ENCODE measurements at places on chromosomes 7 and 10.
A peak's percentile ranks its signal among the peaks of the same experiment; 100 is the strongest.

GRCh38 chr10:23556727-23557440, 118.0 kb downstream of the OTUD1 start:
- no peak for DNase-seq

GRCh38 chr7:4702961-4703512, 20.9 kb downstream of the FOXK1 start:
- peak; percentile 39 for DNase-seq

DNA sequence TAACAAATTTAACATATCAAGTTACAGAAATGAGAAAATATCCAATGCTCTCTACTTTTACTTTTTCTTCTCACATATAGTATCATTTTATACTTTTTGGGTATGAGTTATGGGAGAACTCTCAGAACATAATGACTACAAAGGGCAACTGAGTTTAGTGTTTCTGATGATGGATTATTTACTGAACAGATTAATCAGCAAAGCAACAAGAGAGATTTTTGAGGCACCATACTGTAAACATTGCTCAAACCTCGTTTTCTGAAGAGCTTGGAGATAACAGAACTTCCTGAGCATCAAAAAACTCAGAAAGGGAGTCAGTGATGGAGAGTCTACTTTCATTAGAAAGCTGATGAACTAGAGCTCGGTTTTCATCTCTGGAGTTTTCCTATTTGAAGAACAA, 84.8 kb upstream of the GSDME start:
- no peak for DNase-seq

- no peak for DNase-seq
Measured at GRCh38 chr7:155210356-155210755, 87.3 kb upstream of the INSIG1 start.

DNA sequence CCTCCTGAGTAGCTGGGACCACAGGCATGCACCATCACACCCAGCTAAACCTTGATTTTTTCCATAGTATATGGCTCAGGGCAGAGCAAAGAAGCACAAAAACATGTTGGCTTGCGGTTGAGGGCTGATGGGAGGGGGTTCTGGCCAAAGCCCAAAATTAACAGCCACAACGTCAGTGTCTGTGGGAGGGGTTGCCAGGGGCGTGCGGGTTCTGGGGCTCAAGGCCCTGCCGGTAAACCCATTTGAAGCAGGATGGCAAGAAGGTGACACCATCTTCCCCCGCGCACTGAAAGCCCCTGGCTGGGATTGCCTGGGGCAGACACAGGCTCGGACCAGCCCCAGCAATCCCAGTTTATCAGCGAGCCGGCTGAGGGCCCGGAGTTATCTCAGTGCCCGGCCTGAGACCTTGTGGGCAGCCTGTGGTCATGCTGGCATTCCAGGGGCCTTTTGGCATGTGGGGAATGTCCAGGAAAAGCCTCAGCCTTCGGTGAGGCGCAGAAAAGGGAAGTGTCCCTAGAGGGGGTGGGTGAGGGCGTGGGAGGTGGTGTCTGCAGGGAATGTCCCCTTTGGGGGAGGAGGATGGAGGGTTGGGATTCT, 167.7 kb upstream of the TNRC18 start:
- peak; percentile 64 for DNase-seq

DNA sequence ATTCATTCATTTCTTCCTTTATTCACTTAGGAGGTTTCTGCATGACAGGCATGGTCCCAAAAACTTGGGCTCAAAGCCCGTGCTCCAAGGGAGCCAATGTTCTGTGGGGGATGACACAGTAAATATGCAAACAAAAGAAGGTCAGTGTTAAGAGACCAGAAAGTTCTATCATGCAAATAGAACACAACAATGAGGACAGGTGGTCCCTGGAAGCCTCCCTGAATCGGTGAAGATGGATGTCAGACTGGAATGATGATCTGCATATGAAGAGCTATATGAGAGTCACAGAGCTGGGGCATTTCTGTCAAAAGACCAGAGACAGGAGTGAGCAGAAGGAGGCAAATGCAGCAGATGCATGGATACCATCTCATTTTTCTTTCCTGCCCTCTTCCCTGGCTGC, 129.0 kb downstream of the ABCA13 start:
- no peak for DNase-seq

DNA sequence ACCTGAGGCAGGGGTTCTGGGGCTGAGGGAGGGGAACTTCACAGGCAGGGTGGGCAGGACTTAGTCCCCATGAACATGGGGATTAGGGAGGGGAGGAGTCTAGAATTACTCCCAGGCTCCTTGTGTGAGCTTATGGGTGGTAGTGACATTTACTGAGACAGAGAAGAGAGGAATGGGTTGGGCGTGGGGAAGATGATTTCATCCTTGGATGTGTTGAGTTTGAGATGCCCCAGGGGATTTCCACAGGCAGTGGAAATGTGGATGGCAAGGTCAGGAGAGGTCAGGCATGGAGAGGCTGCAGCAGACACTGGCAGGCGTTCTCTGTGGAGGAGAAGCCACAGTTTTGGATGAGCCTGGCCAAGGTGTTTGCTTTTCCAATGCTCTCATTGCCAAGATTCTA, 26.4 kb upstream of the GSDME start:
- no peak for DNase-seq

- no peak for DNase-seq
Measured at GRCh38 chr7:69177941-69178494, 420.3 kb upstream of the AUTS2 start.

- DNase-seq: no peak
Measured at GRCh38 chr7:45230083-45230482, 72.5 kb downstream of the RAMP3 start.

- no peak for DNase-seq
Measured at GRCh38 chr7:90312745-90313144, 8.4 kb downstream of the FAM237B start.
